ENCODE measurements at places on chromosomes 5 and 9. TPM values are rescaled to one million over a fixed set of nuclear protein-coding genes. Genes with fewer than 3 reads are reported as not detected.

GRCh38 chr9:96015876-96016686 is 140.6 kb downstream of the ERCC6L2 start:
- ATAC-seq = no peak

DNA sequence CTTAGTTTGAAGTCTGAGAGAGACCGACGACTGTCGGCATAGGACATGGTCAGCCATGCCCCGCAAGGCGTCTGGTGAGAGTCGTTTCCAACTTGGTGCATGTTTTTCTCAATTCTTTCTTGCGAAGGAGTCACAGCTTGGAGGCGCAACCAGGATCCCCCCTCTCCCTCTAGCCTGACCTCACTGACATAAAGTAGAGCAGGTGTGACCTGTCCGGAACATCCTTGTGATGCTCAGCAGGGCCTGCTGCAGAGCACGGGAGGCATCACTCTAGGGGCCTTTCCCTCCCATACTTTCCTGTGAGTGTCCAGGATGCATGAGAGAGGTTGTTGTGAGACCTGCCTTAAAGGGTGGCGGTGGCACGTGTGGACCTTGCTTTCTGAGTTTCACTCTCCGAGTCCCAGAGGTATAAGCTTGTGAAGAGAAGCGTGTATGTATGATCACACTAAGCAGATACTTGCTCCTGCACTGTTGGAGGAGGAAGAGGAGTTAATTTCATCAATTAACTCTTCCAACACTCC is 5.0 kb downstream of the TENT4A start:
- no peak for ATAC-seq

DNA sequence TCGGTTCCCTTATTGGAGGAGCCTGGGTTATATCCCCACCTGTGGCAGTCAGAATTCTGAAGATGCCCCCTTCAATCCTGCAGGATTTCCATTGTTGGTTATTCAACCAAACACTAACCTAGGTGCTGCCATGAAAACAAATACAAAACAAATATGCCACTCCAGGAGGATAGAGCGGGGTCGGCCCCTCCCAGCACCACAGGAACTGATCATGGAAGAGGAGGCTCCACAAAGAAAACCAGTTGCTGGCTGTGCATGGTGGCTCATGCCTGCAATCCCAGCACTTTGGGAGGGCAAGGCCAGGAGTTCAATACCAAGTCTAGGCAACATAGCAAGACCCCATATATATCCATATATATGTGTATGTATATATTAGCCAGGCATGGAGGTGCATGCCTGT is 13.2 kb upstream of the ADGRD2 start:
- no peak for ATAC-seq

TAS2R1 gene
- not detected for total RNA-seq

DCANP1 gene
- 0.08 TPM for total RNA-seq

Measured in motor neuron (in vitro differentiated cells).